A549 treated with Hydrocortisone at 1 μM for 4 hours (cell line): ENCODE measurements at places on chromosomes 6 and 20. TPM values are rescaled to one million over a fixed set of nuclear protein-coding genes. Genes with fewer than 3 reads are reported as not detected.

ENPP5 gene
- total RNA-seq: not detected in 5 replicates

FOXF2 gene
- 14.4 to 20.7 TPM (median 19.4 TPM) in 5 replicates for total RNA-seq

ITPA gene
- total RNA-seq: 129 to 141 TPM (median 133 TPM) in 5 replicates

KCNG1 gene
- total RNA-seq: 24.0 to 41.9 TPM (median 29.8 TPM) in 5 replicates

SLC17A1 gene
- not detected in 5 replicates for total RNA-seq

TCF15 gene
- total RNA-seq: not detected in 5 replicates

UNC5CL gene
- 0.49 to 0.76 TPM (median 0.52 TPM) in 5 replicates for total RNA-seq

PFDN4 gene
- 39.7 to 58.9 TPM (median 44.8 TPM) in 5 replicates for total RNA-seq

DEFB112 gene
- not detected in 5 replicates for total RNA-seq

TNFAIP3 gene
- 19.6 to 31.7 TPM (median 22.6 TPM) in 5 replicates for total RNA-seq

RNF182 gene
- 2.9 to 4.1 TPM (median 3.2 TPM) in 5 replicates for total RNA-seq

DZANK1 gene
- 2.4 to 3.2 TPM (median 2.6 TPM) in 5 replicates for total RNA-seq

TCP11 gene
- not detected in 5 replicates for total RNA-seq

EPPIN gene
- total RNA-seq: not detected in 5 replicates

LHFPL5 gene
- total RNA-seq: 0.09 to 0.15 TPM (median 0.12 TPM) in 3 of 5 replicates, not detected in the others

GRIK2 gene
- total RNA-seq: 0.29 to 0.47 TPM (median 0.36 TPM) in 5 replicates

TMEM170B gene
- 0.57 to 1.1 TPM (median 0.70 TPM) in 5 replicates for total RNA-seq

OR10C1 gene
- not detected in 5 replicates for total RNA-seq

LPA gene
- 0.08 to 0.18 TPM (median 0.09 TPM) in 5 replicates for total RNA-seq

MAK gene
- 0.09 to 0.21 TPM (median 0.13 TPM) in 5 replicates for total RNA-seq

DEFB124 gene
- 0.38 to 1.1 TPM (median 0.76 TPM) in 3 of 5 replicates, not detected in the others for total RNA-seq

INSM1 gene
- not detected in 5 replicates for total RNA-seq

NKAPL gene
- total RNA-seq: 0.06 TPM in 1 of 5 replicates, not detected in the others

COL21A1 gene
- total RNA-seq: 0.55 to 2.3 TPM (median 0.77 TPM) in 5 replicates

NOX3 gene
- not detected in 5 replicates for total RNA-seq

C6orf132 gene
- 2.7 to 3.3 TPM (median 3.1 TPM) in 5 replicates for total RNA-seq

MCCD1 gene
- total RNA-seq: not detected in 5 replicates

XKR7 gene
- total RNA-seq: 0.01 to 0.02 TPM in 2 of 5 replicates, not detected in the others

TMEM217 gene
- 0.41 to 0.82 TPM (median 0.64 TPM) in 5 replicates for total RNA-seq

HTR1E gene
- total RNA-seq: not detected in 5 replicates

TOX2 gene
- 10.6 to 14.3 TPM (median 14.2 TPM) in 5 replicates for total RNA-seq

CALHM4 gene
- total RNA-seq: not detected in 5 replicates
